PC-9 (cell line): ENCODE measurements at places on chromosomes 13 and 19. TPM values are rescaled to one million over a fixed set of nuclear protein-coding genes. Genes with fewer than 3 reads are reported as not detected.

ANO8 gene
- total RNA-seq, result 11.4 and 15.1 TPM in 2 replicates

CACNA1A gene
- 0.35 and 0.38 TPM in 2 replicates for total RNA-seq

PRSS57 gene
- not detected in 2 replicates for total RNA-seq

DDX39A gene
- total RNA-seq, result 66.5 and 67.4 TPM in 2 replicates

INSL3 gene
- 3.2 and 4.0 TPM in 2 replicates for total RNA-seq

CYP2F1 gene
- not detected in 2 replicates for total RNA-seq

ZMYM2 gene
- total RNA-seq, result 47.1 and 55.1 TPM in 2 replicates

RASAL3 gene
- total RNA-seq, result not detected in 2 replicates

OR10H1 gene
- total RNA-seq, result 0.20 TPM in 1 of 2 replicates, not detected in the other

SHD gene
- total RNA-seq, result not detected in 2 replicates

RINL gene
- 10.3 and 14.6 TPM in 2 replicates for total RNA-seq

ICAM5 gene
- 19.2 and 24.0 TPM in 2 replicates for total RNA-seq

GRIK5 gene
- 0.96 and 1.1 TPM in 2 replicates for total RNA-seq

TBXA2R gene
- 0.38 TPM in 1 of 2 replicates, not detected in the other for total RNA-seq

SBSN gene
- 0.76 and 0.88 TPM in 2 replicates for total RNA-seq

- no peaks in the 10 kb centered on the region for H3K4me1 ChIP-seq
- H3K27ac ChIP-seq, result no peak overlapping the region
- H3K27me3 ChIP-seq, result peaks cover 17% of the 10 kb centered on the region; the same call in 1 of the 2 replicates
- no peaks in the 10 kb centered on the region for H3K36me3 ChIP-seq
- H3K4me3 ChIP-seq, result no peak overlapping the region
- DNase-seq, result no peak
Observed at GRCh38 chr13:29472332-29472961, 123.0 kb downstream of the SLC7A1 start.

- no peaks in the 10 kb centered on the region for H3K36me3 ChIP-seq
- 0 out of 2 replicates have a peak, but pooled peaks cover 8% of the 10 kb centered on the region for H3K27me3 ChIP-seq
- H3K27ac ChIP-seq, result no peak overlapping the region
- no peaks in the 10 kb centered on the region for H3K4me1 ChIP-seq
- peak; percentile 72 for DNase-seq
Observed at GRCh38 chr19:5805462-5806132, 730 bp downstream of the NRTN start.

DNA sequence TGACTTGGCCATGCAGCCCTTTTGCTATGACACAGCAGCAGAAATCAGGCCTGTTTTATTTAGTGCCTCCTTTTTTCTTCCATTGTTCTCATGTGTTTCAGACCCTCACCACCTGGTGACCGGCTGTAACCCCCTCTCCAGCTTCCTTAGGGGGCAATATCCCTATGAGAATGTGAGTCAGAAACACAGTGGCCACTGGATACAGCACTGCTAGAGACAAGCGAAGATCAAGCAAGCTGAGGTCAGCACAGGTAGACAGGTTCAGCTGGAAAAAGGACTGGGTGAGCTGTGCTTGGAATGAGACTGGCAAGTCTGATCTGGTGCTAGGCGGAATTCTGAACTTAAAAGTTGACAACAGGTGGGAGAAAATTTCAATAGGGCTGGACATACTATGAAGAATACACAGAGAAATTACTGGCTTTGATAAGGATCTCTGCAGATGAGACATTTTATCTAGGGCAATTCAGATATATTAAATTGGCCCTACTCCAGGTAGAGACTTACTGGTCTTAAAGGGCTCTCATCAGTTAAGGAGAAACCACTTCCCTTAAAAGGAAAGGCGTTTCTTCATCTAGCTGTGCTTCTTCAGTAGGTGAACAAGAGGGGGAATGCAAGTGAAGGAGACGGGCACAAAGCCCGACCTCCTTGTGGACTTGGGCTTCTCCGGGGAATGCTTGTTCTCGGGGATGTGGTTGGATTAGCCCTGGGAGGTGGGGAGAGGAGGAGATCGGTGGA, 83.3 kb downstream of the ERCC5 start:
- no peaks in the 10 kb centered on the region for H3K27me3 ChIP-seq
- no peak overlapping the region for H3K4me3 ChIP-seq

GRCh38 chr19:1265615-1266128, 3.5 kb upstream of the CIRBP start:
- H3K27me3 ChIP-seq, result no peaks in the 10 kb centered on the region
- peaks cover 40% of the 10 kb centered on the region for H3K4me1 ChIP-seq
- no peak for DNase-seq
- no peaks in the 10 kb centered on the region for H3K36me3 ChIP-seq
- H3K4me3 ChIP-seq, result peak overlapping the region; percentile 59; the same call in 1 of the 2 replicates

- H3K36me3 ChIP-seq, result no peaks in the 10 kb centered on the region
- H3K4me1 ChIP-seq, result no peaks in the 10 kb centered on the region
- H3K27ac ChIP-seq, result no peak overlapping the region
- no peak for DNase-seq
- H3K4me3 ChIP-seq, result no peak overlapping the region
Observed at GRCh38 chr19:53004242-53004641, 9.5 kb upstream of the ERVV-1 start.

GRCh38 chr13:47661076-47661475, 340.0 kb downstream of the SUCLA2 start:
- no peak overlapping the region for H3K4me3 ChIP-seq
- H3K4me1 ChIP-seq, result no peaks in the 10 kb centered on the region
- H3K36me3 ChIP-seq, result no peaks in the 10 kb centered on the region
- H3K27ac ChIP-seq, result no peak overlapping the region
- H3K27me3 ChIP-seq, result no peaks in the 10 kb centered on the region

DNA sequence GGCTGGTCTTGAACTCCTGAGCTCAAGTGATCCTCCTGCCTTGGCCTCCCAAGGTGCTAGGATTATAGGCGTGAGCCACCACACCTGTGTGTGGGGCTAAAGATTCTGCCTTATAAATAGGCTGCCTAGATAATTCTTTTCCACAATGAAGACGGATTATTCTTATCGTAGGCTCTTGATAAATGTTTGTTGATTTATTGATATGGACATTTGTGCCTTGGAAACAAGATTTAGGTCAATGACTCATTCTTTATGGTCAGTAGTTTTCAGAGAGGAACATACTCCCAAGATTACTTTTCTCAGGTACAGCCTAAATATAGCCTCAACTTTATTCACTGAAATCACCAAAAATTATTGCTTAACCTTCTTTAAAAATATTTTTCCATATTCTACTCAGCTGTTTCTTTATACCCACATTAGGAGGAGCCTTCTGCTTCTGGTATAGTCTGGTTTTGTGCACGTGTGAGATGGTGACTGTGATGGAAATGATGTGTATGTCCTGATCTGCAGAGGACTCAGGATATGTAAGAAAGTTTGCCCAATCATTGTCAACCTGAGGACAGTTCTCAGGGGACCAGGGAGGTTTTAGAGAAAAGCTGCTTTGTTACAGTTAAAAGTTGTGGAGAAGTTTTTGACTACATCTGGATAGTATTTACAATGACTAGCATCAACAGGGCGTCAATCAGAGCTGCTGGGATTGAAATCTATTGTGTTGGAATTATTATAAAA, 208.9 kb downstream of the DNAJC15 start:
- no peak for DNase-seq
- no peak overlapping the region for H3K4me3 ChIP-seq
- H3K36me3 ChIP-seq, result no peaks in the 10 kb centered on the region
- H3K27me3 ChIP-seq, result no peaks in the 10 kb centered on the region
- peak overlapping the region; percentile 9; the same call in 1 of the 2 replicates for H3K27ac ChIP-seq

- no peaks in the 10 kb centered on the region for H3K4me1 ChIP-seq
- no peaks in the 10 kb centered on the region for H3K36me3 ChIP-seq
- H3K27ac ChIP-seq, result no peak overlapping the region
Observed at GRCh38 chr13:39961036-39961435, 305.6 kb downstream of the COG6 start.

GRCh38 chr19:815775-816499, 5.8 kb downstream of the PLPPR3 start:
- no peak overlapping the region for H3K27ac ChIP-seq
- no peak overlapping the region for H3K4me3 ChIP-seq
- DNase-seq, result no peak
- H3K27me3 ChIP-seq, result no peaks in the 10 kb centered on the region

GRCh38 chr13:46717856-46718255, 79.1 kb downstream of the ESD start:
- DNase-seq, result no peak
- H3K4me3 ChIP-seq, result no peak overlapping the region
- no peaks in the 10 kb centered on the region for H3K27me3 ChIP-seq

DNA sequence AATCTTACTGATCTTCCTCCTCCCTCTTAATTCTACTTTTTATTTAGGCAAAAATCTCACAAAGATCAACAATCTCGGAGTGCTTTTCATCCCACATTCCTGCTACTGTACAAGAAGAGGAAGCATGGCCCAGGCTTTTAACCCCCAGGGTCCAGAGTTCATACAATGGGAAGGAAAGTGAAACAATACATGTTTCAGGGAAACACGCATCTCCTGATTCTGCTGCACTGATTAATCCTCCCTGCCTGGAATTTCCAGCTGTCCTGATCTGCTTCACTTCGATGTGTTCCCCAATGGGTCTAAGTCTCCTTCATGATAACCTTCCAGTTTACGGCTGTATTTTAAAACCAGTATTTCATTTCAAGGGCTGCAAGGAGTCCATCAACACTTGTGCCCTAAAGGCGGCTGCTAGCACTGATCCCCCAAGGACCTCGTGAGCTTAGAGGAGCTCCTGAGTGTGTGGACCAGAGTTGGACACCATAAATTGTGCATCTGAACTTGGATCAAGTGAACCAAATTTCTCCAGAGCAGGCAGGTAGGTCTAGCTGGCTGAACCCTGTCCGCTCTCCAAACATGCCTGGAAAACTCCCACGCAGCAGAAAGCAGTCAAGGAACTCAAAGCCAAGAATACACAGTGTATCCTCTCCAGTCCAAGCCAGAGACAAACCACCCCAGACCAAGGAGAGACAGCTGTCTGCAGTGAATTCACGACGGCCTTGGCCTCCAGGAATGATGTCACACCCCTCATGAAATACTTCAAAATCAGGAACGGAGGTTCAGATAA, 44.3 kb downstream of the COL4A1 start:
- H3K36me3 ChIP-seq, result no peaks in the 10 kb centered on the region
- no peak for DNase-seq
- no peaks in the 10 kb centered on the region for H3K27me3 ChIP-seq
- no peak overlapping the region for H3K27ac ChIP-seq

DNA sequence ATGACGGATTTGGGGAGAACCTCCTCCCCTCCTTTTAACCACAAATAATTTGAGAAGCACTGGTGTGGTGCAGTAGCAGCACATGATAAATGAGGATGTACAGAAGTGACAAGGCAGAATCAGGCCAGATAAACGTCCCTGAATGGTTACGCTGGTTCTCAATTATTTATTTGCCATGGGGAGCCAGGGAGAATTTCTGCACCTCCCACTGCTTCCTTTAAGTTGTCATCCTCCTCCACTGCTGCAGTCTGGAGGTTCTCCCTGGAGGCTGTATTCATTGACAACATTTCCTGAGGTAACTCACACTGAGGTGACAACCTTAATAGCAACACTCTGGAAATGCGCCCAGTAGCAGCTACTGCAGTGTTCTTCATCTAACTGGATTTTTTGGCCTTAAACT, 308.9 kb upstream of the SLITRK1 start:
- H3K27me3 ChIP-seq, result no peaks in the 10 kb centered on the region
- no peak for DNase-seq
- no peak overlapping the region for H3K4me3 ChIP-seq
- H3K36me3 ChIP-seq, result no peaks in the 10 kb centered on the region

DNA sequence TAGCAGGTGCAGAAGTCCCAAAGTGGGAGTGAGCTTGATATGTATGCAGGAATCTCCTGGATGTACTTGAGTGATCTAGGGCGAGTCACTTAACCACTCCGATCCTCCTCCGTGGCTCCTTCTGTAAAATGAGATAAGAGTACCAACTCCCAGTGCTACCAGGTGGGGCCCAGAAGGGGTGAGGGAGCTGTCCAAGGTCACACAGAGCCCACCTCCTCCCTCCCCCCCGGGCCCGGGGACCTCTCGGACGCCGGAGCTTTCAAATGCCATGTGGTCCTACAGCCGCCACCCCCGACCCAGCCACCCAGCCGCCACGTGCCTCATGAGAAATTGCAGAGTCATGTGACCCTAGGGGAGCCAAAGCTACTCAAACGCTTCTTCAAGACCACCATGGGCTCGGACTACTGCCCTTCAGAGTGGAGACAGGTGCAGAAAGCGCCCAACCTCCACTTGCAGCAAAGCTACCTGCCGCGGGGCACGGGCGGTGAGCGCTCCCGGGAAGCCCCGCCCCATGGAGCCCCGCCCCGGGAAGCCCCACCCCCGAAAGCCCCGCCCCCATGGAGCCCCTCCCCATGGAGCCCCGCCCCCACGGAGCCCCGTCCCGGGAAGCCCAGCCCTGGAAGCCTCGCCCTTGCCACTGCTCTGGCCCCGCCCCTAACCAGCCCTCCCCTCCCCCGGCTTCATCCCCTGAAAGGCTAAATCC, 10.1 kb upstream of the ZNF358 start:
- peaks cover 25% of the 10 kb centered on the region for H3K4me1 ChIP-seq
- no peak for DNase-seq
- H3K36me3 ChIP-seq, result no peaks in the 10 kb centered on the region
- H3K4me3 ChIP-seq, result peak overlapping the region; percentile 67
- H3K27ac ChIP-seq, result peak overlapping the region; percentile 22
- no peaks in the 10 kb centered on the region for H3K27me3 ChIP-seq

DNA sequence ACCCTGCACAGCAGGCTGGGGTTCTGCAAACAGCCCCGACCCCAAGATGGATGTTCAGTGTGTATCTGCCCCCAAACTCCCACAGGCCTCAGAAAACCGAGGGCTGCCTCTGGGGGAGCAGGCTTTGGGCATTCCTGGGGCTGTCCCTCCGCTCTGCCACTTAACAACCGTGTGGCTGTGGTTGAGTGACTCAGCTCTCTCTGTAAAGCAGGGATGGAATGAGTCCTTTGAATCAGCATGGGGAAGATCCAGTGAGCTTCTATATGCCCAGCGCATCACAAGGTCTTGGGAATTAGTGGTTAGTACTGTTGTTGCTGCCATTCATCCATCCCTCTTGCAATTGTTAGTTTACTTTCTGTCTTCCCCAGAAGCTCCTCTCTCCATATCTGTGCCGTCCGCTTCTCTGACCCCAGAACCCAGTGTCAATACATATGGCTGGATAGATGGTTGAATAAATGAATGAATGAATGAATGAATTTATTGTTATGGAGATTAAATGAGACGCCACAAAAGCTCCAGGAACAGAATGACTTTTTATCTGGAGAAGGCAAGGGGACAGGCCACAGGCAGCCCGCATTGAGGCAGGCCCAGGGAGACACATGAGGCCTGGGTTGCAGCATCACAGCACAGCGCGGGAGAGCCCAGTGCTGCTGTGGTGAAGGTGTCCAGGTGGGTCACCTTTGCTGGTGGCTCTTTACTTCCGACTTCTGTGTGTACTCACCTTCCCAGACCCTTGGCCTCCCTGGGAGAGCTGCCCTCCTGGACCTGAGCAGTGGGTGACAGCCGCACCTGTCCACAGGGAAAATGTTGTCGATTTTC, 89.2 kb downstream of the RGCC start:
- H3K27ac ChIP-seq, result no peak overlapping the region
- no peak overlapping the region for H3K4me3 ChIP-seq
- no peaks in the 10 kb centered on the region for H3K27me3 ChIP-seq
- H3K36me3 ChIP-seq, result no peaks in the 10 kb centered on the region

GRCh38 chr13:77536358-77536757, 852 bp downstream of the SCEL start:
- H3K27ac ChIP-seq, result peak overlapping the region; percentile 92
- H3K36me3 ChIP-seq, result no peaks in the 10 kb centered on the region
- H3K27me3 ChIP-seq, result no peaks in the 10 kb centered on the region

- no peak overlapping the region for H3K27ac ChIP-seq
- H3K27me3 ChIP-seq, result no peaks in the 10 kb centered on the region
- H3K4me3 ChIP-seq, result no peak overlapping the region
- no peak for DNase-seq
- H3K36me3 ChIP-seq, result no peaks in the 10 kb centered on the region
- H3K4me1 ChIP-seq, result no peaks in the 10 kb centered on the region
Observed at GRCh38 chr13:73782450-73783449, 351.5 kb downstream of the KLF12 start.

GRCh38 chr13:81916461-81916860, 1575.5 kb upstream of the SPRY2 start:
- no peak for DNase-seq
- no peaks in the 10 kb centered on the region for H3K36me3 ChIP-seq
- no peak overlapping the region for H3K4me3 ChIP-seq
